NCI-H1417 (cell line): ENCODE measurements at places on chromosomes 1 and 21.

DNA sequence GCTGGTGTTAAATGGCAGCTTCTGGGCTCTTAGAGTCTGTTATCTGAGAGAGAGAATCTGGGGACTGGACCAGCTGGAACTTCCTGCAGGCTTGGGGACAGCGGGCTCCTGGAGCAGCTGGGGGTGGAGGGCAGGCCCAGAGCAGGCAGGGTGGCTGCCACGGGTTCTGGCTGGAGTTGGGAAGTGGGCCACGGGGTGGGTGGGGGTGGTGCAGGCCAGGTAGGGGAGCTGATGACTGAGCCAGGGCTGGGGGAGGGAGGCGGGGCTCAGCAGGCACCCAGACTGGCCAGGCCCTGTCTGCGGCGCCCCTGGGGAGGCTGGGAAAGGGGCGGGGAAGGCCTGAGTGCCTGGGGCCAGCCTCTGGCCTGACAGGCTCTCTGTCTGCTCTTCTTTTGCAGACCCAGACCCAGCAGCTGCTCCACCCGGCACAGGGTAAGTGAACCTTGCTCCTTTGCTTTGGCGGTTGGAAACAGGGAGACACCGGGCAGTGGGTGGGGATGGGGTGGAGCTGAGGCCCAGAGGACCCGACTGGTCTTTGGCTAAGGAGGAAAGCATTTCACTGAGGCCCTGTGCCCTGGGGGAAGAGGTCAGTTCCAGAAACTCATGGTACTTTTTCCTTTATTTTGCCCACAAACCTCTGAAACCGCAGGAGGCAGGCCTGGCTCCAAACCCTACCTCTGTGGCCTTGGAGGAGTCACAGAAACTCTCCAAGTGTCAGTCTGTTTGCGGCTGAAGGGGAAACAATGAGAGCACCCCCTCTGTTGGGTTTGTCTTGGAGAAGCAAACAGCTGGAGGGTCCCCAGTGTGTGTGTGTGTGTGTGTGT, 48.8 kb downstream of the ARHGEF10L start:
- peak; percentile 67 for DNase-seq

DNA sequence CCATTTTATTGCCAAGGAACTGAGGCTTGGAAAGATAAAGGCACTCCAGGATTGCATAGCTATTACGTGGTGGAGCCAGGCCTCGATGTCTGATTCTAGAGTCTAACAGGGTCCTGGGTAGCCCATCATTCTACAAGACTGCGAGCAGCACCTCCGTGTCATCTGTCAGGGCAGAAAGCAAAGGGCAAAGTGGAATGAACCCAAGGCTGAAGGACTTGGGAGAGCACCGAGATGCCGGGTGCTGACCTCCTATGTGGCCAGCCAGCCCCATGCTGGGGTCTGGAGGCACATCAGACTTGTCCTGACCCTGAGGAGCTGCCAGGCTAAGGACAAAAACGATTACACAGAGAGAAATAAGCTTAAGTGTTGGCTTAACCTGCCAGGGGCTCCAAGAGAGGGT, 62.3 kb downstream of the MRPL37 start:
- no peak for DNase-seq

GRCh38 chr1:87292684-87293493, 35.8 kb upstream of the LMO4 start:
- peak; percentile 53 for DNase-seq

DNA sequence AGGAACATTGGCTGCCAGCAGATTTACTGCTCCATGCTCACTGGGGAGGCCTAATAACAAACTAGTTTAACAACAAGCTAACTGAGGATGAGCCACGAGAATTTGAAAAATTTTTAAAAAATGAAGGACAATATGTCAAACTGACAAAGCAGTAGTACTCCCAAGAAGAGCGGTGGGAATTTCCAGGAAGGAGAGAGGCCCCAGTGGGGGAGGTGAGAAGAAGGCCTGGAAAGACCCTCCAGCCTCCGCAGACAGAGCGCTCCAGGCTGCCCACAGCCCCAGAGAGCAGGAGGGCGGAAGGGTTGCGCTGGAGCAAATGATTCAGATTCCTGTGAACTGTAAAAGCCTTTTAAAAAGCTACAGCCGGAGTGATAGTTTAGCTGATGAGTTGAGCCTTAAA, 78.5 kb downstream of the SIPA1L2 start:
- no peak for DNase-seq

DNA sequence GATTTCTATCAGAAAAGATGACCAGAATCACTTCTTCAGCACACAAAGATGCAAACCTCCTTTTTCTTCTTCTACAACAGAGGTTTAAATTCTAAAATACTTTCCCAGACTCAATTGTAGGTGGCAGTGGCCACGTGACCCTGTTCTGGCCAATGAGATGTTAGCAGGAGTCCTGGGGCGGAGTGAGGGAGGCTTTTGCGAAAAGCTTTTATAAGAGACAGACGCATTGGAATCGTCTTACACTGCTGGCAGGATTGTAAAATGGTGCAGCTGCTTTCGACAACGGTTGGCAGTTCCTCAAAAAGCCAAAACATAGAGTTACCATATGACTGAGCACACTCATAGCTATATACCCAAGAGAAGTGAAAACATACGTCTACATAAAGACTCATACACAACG, 87.0 kb upstream of the MAGI3 start:
- no peak for DNase-seq

- DNase-seq: peak; percentile 78
These were observed 102.0 kb upstream of the TRABD2B start for GRCh38 chr1:48099072-48099773.

DNA sequence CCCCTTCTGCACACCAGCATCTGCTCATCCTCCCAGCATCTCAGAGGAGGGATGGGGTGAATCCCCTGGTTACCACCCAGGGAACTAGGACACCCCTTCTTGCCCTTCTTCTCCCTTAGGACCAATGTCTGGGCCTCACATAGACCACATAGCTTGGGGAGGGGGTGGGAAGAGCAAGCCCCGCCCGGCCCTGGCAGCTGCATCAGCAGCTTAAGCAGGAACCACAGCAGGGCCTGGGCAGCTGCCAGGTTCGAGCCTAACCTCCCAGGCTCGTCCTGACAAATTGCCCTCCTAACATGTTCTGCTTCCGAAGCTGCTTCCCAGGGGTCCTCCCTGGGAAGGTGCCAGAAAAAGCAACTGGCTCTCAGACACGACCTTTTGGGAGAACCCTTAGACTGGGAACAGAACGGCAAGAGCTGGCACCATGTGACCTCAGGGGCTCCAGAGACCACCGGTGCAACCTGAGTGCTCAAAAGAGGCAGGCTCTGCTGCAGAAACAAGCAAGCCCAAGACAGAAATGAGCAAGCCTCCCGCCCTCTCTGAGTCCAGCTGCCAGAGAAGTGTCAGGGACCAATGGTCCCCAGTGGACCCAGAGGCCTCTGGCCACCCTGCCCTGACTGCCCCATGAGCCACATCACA, 18.4 kb upstream of the CLSTN1 start:
- DNase-seq: no peak

- no peak for DNase-seq
These were observed 41.4 kb upstream of the TNR start for GRCh38 chr1:175784831-175785230.

DNA sequence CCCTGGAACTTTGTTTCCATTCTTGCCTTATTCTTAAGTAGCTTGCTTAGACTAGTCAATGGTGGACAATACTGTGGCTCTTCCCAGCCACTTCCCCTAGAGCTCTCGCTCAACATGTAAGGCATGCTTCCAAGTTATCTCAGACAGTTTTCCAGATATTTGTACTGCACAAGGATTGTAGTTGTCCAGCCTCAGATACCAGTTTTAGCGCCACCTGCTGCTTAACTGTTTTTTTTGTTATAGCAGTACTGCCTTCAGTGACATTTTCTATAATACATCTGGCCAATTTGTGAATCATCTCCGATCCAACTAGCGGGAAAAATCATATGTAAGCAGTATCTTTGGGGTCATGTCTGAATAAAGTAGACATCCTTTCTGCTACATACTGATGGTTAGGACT, 346.7 kb upstream of the ADGRL4 start:
- no peak for DNase-seq

DNA sequence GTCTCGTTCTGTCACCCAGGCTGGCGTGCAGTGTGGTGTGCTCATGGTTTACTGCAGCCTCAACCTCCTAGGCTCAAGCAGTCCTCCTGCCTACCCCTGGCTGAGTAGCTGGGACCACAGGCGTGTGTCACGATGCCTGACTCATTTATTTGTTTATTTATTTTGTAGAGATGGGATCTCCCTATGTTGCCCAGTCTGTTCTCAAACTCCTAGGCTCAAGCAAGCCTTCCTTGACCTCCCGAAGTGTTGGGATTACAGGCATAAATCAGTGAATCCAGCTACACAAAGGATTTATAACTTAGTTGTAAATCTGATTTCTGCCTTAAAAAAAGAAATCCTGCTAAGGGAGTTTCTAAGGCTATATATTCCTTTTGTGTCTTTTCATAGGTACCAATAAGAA, 30.5 kb upstream of the ZNF496 start:
- DNase-seq: no peak

DNA sequence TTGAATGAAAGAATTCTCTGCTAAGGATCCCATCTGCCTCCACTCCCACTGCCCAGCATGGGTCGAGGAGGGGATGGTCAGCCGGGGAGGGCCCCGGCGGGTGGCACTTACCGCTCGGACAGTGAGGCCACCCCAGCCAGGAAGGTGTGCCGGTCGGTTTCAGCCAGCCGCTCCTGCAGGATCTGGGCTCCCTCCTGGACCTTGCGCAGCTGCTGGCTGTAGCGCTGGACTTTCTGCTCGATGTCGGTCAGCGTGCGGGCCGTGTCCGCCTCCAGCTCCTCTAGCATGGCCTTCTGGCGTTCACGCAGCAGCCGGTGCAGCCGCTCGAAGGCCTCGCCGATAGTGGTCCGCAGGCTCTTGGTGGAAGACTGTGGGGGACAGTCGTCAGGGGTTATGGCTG, 22.3 kb downstream of the TRIM62 start:
- no peak for DNase-seq

- no peak for DNase-seq
These were observed 95.1 kb upstream of the WLS start for GRCh38 chr1:68327414-68327813.

GRCh38 chr1:40064797-40065499, 24.4 kb downstream of the CAP1 start:
- DNase-seq: no peak

DNA sequence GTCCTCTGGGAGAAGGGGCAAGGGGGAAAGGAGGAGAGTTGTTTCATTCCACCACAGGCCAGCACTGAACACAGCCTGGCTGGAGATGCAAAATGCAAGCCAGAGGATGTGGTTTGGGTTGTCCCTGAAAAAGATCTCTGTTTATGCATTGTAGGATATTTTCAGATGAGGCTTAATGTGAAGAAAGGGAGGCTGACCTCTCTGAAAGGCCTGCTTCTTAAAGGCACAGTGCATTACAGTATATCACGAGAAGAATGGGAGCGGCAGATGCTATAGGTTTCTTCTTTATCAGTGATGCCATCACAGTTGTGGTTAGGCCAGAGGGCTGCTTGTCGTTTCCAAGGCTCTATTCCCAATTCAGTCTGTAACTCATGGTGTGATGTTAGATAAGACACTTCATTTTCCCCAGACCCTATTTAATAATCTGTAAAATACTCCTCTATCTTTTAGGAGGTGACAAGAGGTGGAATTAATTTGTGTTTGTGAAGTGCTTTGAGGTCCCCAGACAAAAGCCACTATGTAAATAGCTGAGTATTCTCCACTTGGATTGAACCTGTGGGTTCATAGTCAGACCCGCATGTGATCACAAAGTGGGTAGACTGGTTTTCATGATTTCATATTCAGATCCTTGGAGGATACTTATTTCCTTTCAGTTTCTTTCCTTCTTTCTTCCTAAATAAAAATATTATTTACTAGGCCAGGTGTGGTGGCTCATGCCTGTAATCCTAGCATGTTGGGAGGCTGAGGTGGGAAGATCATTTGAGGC, 76.5 kb upstream of the WDR26 start:
- DNase-seq: no peak

DNA sequence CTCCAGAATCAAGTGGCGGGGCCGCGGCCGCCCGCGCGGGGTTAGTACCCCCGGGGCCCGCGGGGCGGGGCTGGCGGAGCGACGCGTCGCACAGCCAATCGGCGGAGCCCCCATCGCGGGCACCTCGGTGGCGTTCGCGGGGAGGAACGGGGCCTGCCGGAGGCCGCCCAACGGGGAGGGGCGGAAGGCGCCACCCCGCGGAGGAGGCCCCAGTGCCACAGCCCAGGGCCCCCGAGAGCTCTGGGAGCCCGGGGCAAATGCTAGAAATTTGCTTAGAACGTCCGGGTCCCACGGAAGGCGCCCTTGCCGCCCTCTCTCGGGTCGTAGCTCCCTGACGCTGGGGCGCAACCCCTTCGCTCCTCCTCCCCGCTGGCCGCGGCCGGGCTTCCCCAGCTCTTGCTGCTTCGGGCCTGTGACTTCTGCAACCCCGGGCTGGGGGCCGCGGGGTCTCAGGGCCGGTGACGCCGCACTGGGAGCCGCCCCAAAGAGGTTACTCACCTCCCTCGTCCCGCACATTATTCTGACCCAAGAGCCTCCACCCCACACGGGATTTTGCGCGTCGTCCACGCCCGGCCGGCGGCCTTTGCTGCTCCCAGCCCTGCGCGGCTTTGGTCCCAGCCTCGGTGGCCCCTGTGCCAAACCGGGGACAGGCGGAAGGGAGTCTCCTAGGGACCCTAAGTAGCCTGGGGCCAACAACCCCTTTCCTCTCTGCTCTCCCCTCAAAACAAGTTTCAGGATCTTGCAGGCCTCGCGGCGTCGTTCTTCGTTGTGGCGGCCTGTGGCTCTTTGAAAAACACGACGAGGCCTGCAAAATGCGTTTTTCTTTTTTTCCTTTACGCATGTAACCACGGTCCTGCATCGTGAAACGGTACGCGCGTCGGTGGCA, at the start of gene RUNX3:
RUNX3 (minus strand) TSS at position 17 of the 886 bp plus-strand sequence. CDS start 408 bp downstream, outside the sequence.
- no peak for DNase-seq

- DNase-seq: peak; percentile 57
These were observed 119.6 kb downstream of the LRRC53 start for GRCh38 chr1:74392840-74393239.

DNA sequence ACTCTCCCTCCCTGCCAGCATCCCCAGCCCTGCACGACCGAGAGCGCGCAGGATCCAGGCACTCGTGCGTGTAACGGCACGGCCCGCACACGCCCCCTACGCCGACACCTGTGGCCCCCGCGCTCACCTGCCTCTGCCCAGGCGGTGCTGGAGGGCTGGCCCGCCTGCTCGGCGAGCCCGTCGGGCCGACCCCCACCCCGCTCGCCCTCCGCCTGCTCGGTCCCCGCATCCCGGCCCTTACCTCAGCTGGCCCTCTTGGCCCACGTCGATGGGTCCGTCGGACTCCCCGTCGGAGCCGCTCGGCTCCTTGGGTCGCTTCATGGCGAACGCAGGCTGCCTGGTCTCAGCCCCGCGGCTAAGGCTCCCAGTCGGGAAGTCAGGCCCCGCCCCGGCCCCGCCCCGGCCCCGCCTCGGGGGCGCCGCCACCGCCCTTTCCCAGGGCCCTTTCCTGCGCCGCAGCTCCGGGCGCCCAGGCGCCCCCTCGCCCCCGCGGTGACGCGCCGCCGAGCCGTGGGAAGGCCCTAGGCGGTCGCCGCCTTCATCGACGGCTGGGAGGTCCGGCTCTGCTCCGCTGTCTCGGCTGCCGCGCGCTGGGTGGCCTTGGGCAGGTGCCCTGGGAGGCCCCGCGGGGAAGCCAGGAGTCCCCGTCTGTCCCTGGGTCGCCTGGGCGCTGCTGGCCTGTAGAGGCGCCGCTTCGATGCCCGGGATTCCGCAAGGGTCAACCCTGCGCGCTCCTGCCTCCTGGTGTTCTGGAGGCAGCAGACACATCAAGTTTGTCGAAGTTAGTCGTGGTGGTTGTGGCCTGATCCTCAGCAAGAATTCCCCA, at the start of gene HEYL:
HEYL (minus strand) TSS at position 339 of the 826 bp plus-strand sequence; CDS start at position 321, 18 bp downstream.
- DNase-seq: peak; percentile 57

GRCh38 chr21:32007456-32007855, 134.6 kb downstream of the HUNK start:
- DNase-seq: no peak
